Cardiac fibroblast (primary cell): ENCODE measurements at places on chromosomes 16 and 17.

DNA sequence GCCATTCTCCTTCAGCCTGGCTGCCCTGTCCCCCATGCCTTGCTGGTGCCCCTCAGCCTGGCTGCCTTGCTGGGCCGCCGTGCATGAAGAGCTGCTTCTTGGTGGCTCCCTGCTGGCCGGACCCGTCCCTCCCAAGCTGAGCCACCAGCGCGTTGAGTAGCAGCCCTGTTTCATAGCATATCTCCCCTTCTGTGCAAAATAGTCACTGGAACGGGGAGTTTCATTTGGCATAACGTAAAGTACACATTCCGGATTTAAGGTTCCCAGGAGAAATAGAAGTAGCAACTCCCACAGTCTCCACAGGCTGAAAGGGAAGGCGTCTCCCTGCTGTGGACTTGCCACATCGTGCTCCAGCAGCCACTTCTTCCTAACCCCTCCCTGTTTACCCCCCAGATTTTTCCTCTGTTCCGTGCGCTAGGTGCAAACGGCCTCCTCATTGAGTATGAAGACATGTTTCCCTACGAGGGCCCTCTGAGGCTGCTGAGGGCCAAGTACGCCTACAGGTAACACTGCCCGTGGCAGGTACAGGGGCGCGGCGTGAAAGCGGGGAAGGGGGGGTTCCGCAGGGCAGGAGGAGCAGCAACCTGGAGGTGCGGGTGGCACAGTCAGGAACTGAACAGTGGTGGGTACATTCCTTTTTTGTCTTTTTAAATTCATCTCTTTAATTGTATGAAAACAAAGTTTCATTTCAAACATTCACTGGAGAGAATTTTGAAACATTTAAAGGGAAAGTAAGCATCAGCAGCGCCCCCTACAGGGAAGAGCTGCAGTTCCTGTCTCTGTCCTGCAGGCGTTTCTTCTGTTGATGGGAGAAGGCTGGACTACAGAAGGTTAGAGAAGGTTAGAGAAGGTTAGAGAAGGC, 5.8 kb upstream of the OGFOD3 start:
- peak; percentile 72 for DNase-seq

- DNase-seq: peak; percentile 58
Measured at GRCh38 chr17:41800601-41801373, 11.0 kb downstream of the P3H4 start.

DNA sequence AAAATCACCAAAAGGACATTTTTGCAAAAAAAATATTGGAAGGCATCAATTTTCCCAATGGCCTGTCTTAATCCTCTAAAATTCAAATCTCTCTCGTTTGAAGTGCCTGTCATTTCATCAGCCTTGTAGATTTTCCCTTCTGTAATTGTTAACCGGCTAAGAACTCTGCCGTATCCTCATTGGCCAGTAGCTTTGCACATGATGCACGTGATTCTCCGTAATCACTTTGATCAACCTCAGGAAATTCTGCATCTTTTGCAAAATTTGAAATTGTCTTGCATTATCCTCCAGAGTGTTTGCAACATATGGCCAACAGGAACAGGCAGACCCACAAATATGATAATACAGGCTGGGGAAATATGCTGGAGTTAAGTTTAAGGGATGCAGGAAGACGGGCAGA, 184.2 kb upstream of the RPL38 start:
- DNase-seq: no peak

DNA sequence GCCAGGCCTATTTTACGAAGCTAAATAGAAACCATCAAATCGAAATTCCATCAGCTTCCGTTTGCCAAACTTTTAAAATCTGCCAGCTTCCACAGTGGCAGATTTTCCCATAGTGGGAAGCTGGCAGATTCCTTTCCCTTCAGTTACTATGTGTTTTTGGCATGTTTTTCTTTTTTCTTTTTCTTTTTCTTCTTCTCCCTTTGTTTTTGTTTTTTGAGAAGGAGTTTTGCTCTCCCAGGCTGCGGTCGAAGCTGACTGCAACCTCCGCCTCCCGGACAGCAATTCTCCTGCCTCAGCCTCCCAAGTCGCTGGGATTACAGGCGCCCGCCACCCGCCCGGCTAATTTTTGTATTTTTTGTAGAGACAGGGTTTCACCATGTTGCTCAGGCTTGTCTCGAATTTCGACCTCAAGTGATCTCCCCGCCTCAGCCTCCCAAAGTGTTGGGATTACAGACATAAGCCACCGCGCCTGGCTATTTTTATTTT, 684 bp upstream of the CWC25 start:
- no peak for DNase-seq
